Activated T-cell treated with anti-CD3 and anti-CD28 coated beads, Interleukin-2, amount 50 U/mL, for 4 hours (primary cell): ENCODE measurements at places on chromosomes 6 and 20.

DNA sequence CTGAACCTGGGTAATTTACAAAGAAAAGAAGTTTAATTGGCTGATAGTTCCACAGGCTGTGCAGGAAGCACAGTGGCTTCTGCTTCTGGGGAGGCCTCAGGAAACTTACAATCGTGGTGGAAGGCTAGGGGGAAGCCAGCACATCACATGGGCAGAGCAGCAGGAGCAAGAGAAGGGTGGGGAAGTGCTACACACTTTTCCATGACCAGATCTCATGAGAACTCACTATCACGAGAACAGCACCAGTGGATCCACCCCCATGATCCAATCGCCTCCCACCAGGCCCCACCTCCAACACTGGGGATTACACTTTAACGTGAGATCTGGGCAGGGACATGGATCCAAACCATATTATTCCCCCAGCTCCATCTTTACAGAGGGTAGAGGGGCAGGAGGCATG, 166.4 kb downstream of the NFATC2 start:
- no peak for DNase-seq

DNA sequence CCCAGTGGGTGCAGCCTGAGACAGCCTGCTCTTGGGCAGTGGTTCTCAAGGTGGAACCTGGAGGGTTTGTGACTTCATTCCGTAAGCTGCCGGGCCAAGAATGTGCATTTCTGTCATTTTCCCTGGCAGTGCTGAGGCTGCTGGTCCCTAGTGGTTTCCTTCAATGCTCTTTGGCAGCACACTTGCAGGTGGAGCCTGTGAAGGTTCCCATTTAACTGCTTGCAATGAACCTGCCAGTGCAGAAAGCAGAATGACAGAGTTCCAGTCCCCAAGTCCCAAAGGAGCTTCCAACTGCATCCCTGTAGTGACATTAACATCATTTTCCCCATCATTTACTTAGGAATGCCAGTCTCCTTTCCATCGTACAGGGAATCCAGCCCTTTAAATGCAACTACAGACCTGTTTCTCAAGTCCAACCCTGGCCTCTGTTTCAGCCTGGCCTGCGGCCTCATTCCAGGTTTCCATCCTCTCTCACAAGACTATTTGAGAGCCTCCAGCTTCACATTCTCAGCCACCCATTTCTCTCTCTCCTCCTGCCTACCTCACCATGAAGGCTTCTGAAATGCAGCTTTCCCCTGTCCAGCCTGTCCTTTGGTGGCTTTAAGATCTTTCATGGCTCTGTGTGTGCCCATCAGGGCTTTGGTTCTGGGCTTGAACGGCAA, 149.7 kb upstream of the GGTLC1 start:
- no peak for DNase-seq

GRCh38 chr6:114419175-114419574, 76.4 kb upstream of the HS3ST5 start:
- DNase-seq, result no peak

- DNase-seq, result no peak
These were observed 23.6 kb downstream of the CDS2 start for GRCh38 chr20:5150226-5151076.

DNA sequence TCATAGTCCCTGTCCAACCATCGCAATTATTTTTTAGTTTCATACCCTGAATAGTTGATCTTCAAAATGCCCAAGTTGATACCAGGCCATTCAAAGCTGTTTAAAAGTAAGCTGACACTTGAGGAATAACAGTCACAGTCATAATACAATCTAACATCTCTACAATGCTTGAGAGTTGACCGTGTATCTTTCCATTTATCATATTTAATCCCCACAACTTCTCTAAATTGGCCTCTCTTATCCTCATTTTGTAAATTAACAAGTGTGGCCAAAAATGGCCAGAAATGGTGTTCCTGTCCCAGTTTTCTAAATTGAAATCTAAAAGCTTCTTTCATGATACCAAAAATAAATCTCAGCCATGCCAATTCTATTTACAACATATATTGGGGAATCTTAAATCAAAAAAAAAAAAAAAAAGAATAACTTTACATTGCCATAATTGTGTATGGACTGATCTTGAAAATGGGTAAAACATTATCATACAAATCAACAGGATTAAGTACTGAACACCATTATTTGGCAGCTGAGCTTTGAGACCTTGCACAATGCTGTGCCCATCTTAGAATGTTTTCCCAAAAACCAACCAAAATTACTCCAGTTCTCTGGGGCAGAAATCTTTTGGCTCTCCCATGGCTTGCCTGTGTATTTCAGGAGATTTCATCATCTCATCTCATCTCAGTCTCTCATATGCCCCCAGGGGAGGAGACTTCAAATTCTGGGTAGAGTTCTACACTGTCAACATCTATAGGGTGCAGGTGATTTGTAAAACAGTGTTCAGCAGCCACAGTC, 448.7 kb upstream of the JARID2 start:
- no peak for DNase-seq

GRCh38 chr6:84773133-84773430, 8.7 kb upstream of the TBX18 start:
- no peak for DNase-seq

- DNase-seq, result no peak
These were observed 45.5 kb upstream of the AFDN start for GRCh38 chr6:167781066-167781767.

DNA sequence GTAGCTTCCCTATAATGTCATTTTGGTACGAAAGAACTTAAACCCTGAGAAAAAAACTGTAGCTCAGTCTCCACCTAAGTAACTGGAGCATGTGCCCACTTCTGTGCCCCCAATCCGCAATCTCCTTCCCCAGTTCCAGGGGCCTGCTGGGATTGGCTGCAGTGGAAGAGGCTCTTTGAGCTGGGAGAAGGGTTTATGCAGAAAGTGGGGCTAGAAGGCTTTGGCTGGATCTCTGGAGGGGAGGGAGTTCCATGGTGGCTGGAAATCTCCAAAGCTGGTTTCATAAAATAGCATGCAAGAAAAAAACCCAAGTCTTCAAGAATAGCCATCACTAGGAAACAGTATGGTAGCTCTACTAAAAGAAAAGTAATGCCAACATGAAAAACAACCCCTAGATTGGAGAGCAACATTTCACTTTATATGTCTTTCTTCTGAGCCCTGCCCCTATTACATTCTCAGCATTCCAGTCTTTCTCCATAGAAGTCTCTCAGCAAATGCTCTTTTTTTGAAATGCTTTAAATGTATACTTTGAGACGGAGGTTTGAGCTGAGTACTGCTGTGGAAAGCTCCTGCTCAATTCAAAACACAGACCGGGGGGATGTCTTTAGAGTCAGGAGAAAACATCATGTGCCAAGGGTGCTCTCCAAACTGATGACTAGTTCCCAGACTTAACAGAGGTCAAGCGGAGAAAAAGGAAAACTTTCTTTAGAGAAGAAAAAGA, 36.0 kb upstream of the FOXO3 start:
- DNase-seq, result no peak

- DNase-seq, result no peak
These were observed 13.7 kb downstream of the PHF3 start for GRCh38 chr6:63649269-63649668.

- DNase-seq, result no peak
These were observed 43.0 kb upstream of the SYNCRIP start for GRCh38 chr6:85685713-85686112.

DNA sequence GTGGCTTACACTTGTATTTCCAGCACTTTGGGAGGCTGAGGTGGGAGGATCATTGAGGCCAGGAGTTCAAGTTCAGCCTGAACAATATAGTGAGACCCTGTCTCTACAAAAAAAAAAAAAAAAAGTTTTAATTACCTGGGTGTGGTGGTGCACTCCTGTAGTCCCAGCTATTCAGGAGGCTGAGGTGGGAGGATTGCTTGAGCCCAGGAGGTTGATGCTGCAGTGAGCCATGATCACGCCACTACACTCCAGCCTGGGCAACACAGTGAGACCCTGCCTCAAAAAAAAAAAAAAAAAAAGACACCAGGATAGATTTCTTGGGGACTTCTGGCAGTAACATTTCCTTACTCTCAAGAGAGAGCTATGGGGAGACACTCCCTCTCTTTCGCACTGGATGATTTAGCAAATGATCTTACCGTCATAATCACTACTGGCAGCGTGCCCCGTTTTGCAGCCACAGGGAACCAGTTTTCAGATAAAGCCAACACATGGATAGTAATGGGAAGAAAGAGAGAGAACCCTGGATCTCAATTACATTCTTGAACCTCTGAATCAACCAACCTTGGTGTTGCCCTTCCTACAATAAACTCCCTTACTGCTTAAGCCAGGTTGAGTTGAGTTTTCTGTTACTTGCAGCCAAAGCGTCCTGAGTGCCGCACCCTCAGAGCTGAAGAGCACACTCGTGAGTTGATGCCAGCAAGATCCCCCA, 18.1 kb upstream of the PTPN1 start:
- DNase-seq, result no peak

DNA sequence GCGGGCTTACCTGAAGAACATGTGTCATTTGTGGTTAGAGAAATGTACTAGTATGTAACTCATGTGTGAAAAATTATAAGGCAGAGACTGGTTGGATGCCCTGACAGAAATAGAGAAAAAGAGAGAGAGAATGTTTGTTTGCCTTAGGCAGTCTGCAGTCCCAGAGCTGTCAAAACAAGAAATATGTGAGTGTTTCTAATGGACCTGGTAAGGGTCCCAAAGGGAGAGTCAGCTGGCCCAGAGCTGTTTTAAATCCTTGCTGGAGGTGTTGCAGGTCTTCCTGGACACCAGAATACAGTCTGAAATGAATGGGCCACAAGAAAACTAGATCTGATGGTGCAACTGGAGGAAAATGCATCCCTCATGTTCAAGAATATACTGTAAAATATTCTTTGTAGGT, 158.3 kb upstream of the OGFRL1 start:
- DNase-seq, result no peak

DNA sequence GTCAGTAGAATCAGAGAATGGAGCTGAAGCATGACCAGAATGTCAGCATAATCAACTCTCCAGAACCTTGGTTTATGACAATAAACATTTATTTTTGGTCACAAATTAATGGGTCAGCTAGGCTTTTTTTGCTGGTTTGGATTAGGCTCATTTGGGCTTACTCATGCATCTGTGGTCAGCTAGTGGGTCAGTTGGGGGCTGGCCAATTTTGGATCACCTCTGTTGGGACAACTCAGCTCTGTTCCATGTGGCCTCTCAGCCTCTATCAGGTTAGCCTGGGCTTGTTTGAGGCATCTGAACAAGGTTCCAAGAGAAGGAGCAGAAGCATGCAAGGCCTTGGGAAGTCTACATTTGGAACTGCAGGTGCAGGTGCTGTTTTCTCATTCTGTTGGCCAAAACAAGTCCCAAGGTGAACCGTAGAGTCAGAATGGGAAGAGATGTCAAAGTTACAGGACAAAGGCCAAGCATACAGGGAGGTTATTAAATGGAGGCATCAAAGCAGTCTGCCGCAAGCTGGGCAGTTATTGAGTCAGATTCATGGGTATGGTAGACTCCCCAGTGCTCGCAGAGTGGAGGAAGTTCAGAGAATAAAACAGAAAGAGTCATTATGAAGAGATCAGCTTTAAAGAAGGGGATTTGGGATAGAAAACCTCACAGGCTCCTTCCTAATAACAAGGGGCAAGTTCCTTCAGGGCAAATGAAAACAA, 173.0 kb downstream of the PLCB4 start:
- no peak for DNase-seq

GRCh38 chr6:20085817-20086216, 126.5 kb downstream of the MBOAT1 start:
- DNase-seq, result no peak

DNA sequence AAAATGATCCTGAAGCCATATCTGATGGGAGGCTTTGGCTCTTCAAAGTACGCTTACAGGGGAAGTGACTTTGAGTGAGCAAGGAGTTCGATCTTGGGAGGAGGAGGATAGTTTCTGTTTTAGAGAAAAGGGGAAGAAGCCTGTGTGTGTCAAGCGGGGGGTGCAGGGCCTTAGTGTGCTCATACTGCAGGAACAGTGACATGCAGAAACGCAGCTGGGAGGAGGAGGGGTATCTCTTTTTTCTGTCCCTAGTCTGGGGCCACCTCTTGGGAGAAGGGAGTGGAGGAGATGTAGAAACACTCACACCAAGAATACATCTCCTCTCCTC, 19.8 kb downstream of the SIRPD start:
- no peak for DNase-seq

DNA sequence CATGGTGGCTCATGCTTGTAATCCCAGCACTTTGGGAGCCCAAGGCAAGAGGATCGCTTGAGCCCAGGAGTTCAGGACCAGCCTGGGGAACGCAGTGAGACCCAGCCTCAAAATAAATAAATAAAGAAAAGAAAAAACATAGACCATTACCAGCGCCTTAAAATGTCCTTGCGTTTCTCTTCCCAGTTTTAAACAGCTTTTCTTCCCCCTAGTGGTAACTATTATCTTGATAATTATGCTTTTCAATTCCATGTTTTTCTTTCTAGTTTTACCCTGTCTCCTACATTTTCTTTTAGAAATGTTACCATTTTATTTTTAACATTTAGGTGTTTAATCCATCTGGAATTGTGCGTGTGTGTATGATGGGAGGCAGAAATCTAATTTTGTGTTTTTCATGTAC, 24.4 kb downstream of the DNAH8 start:
- no peak for DNase-seq

DNA sequence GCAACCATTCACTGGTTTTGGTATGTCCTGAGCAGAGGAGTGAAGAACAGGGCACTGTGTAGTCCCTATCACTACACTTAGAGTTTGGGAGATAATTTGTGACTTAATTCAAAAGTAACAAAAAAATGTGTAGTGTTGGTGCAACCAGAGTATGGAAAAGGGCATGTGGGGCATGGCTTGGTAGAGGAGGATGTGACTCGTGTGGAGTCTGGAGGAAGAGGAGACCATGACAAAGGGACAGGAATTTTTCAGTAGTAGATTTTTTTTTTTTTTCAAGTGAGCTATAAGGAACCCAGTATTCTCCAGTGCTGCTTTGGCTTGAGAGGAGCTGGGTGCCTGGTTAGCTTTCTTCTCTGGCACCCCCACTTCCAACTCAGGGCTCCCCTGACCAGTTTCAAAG, 5.1 kb downstream of the MTRES1 start:
- no peak for DNase-seq

- no peak for DNase-seq
These were observed 1.2 kb downstream of the GGT7 start for GRCh38 chr20:34871320-34871926.

GRCh38 chr6:89970609-89971337, 76.5 kb downstream of the GJA10 start:
- DNase-seq, result no peak

DNA sequence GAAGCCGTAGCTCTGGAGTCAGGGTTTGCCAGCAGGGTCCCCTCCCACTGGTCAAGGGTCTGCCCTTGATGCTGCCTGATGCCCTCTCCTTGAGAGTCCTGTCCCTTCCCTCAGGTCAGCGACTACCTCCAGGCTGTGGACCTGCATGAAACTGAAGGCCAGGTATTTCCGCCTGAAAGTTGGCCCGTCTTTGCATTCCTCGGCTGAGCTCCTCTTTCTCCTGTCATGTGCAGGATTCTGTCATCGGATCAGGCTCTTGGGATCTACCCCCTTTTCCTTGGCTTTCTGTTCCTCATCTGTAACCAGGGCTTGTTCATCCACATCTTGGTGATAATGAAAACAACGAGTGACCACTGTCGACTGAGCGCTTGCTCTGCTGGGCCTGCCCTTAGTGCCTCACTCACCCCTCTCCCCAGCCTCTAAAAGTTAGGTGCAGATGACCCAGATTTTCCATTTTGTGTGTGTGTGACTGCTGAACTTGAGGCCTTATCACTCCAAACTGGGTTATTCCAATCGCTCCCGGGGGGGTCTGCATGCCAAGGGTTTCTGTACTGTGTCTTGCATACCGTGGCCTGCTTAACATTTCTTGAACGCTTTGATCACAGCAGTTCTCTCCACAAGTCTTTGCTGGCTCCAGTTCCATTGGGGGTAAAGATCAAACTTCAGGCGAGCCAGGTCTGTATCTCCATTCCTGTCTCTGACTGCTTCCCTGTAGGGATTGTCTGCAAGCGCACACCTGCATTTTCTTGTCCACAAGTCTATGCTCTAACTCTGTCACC, 81.6 kb downstream of the DTD1 start:
- DNase-seq, result no peak
